HS-27A (cell line): ENCODE measurements at places on chromosomes 16 and 17.

GRCh38 chr16:83494459-83494858, 313.3 kb upstream of the HSBP1 start:
- DNase-seq, result no peak

- DNase-seq, result peak; percentile 88
These were observed at the start of gene SPNS1 for GRCh38 chr16:28974437-28975157. Gene SPNS1 (plus strand): TSS chr16:28974778. CDS start chr16:28975152, 374 bp downstream.

GRCh38 chr16:81333356-81333755, 18.6 kb downstream of the GAN start:
- DNase-seq, result no peak

DNA sequence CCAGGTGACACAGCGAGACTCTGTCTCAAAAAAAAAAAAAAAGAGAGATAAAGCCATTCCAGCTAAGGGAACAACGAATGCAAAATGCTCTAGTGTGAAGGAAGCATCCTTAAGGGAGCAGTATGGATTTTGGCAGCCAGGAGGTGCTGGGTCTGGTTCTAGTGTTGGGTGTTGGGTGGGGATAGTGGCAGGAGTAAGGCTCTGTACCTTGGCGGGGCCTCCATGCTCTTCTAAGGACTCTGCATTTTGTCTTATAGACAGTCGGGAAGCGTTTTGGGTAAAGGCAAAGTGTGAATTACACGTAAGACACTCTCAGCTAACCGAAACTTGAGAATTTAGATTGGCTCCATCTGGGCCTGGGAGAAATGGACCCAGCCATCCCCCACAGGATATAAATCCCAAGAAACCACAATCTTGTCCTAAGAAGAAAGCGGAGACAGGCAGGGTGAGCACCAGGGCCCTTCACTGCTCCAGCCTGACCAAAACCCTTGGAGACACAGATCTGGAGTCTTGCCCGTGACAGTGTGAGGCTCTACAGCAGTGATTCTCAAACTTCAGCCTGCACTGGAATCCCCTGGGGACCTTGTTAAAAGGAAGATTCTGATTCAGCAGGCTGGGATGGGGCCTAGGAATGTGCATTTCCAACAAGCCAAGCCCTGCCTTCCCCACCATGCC, 33.1 kb upstream of the PHB1 start:
- no peak for DNase-seq

- no peak for DNase-seq
These were observed 30.8 kb upstream of the CALB2 start for GRCh38 chr16:71327720-71328119.

- DNase-seq, result peak; percentile 41
These were observed 27.6 kb upstream of the PITPNA start for GRCh38 chr17:1590029-1590746.

DNA sequence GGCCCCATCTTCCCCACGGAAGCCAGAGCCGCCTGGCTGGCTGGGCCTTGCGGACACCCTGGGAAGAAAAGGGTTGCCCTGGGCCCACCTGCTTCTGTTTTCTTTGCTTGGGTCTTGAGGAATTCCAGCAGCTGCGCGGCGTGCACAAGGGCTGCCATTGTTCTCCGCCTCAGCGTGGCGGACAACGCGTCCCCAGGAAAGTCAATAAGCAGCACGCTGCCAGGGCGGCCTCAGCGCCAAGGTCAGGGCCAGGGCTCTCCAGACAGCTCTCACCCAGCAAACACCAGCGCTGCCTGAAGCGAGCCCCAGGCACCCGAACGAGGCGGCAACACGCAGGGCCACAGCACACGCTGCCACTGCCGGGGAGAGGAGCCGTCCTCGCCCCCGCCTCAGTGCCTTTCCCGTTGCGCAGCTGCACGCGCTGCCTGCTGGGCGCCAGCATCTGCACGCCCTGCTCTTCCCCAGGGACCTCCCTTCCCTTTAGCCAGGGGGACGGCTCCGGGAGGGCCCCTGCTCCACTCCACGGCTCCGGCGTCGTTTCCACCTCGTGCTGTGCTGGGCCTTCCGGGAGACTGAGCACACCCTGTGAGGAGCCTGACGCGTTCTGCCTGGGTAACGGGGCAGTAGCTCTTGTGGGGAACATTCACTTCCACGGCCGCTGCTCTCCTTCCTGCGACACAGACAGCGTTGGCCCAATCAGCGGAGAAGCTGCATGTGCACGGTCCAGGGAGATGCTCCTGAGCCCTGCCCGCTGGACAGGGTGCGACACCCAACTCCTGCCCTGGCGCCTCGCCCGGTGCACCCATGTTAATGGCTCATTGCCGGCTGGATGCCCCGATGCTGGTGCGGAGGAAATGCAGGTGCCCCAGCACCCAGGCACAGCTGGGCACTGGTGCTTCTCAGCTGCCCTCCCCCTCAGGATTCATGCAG, 57.8 kb downstream of the LMF1 start:
- no peak for DNase-seq

- no peak for DNase-seq
These were observed 249.8 kb upstream of the MAF start for GRCh38 chr16:79850348-79850747.

GRCh38 chr17:9818760-9819159, 3.1 kb downstream of the GSG1L2 start:
- DNase-seq, result no peak
